Activated CD4-positive, alpha-beta T cell treated with anti-CD3 and anti-CD28 coated beads, Interleukin-2, amount 50 U/mL, for 1 hour (primary cell): ENCODE measurements at places on chromosomes 6 and 20.

GRCh38 chr6:12769556-12770256, 53.1 kb downstream of the PHACTR1 start:
- DNase-seq: no peak

DNA sequence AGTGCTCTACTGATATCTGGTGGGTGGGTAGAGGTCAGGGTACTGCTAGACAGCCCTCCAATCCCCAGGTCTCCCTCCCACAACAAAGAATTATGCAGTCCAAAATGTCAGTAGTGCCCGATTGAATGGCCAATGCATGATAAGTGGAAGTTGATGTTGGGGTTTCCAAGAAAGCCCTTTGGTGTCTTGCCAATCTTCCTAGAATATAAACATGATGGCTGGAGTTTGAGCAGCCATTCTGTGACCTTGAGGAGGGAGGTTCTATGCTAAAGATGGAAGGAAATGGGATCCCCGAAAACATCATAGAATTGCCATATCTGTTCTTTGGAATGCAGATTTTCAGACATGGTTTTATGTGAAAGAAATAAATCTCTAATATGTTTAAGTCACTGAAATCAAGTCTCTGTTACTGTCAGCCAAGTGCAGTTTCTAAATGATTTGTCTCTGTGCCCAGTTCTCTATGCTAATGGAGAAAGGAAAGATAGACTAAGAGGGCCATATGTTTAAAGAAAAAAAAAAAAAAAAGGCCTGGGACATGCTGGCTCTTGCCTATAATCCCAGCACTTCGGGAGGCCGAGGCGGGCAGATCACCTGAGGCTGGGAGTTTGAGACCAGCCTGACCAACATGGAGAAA, 32.8 kb upstream of the PTPN1 start:
- DNase-seq: no peak

DNA sequence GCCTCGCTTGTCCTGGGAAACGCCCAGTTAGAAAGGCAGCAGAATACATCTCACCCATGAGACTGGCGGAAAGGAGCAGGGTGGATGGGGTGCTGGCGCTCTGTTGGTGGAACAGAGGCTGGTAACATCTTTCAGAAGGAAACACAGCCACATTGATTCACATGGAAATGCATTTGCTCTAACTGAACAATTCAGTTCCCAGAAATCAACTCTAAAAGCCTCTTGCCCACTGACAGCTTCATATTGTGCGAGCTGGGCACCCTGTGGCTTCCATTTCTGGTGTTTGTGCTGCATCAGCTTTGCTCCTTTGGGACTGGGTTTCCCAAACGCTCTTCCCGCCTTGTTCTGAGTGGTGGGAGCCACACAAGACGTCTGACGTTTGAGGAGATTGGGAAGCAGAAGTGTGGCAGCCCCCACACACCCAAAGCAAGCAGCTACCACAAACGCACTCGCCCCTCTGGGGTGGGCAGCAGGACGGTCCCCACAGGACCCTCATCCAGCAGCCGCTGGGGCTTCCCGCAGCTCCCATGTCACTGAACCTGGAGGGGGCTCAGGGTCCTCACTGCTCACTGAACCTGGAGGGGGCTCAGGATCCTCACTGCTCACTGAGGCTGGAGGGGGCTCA, 229.5 kb downstream of the ERMARD start:
- no peak for DNase-seq

GRCh38 chr20:63258781-63259180, 4.5 kb upstream of the NKAIN4 start:
- no peak for DNase-seq

GRCh38 chr6:159304641-159305040, 135.4 kb downstream of the FNDC1 start:
- DNase-seq: no peak

DNA sequence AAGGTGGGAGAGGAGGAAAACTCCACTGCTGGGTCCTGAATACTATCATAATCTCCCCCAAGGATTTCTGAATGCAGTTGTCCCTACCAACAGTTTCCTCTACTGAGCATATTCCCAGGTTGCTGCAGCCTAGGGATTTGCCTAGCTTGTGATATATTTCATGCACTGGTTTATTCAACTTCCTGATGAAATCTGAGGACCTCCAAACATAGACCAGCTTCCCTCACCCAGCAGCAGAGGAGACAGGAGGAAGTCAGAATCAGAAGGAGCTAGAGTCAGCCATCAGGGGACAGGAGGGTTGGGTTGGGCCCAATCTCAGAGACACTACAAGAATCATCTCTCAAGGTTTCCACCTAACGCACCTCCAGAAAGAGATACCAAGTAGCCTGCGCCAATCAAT, 138.4 kb upstream of the TOP1 start:
- DNase-seq: no peak

DNA sequence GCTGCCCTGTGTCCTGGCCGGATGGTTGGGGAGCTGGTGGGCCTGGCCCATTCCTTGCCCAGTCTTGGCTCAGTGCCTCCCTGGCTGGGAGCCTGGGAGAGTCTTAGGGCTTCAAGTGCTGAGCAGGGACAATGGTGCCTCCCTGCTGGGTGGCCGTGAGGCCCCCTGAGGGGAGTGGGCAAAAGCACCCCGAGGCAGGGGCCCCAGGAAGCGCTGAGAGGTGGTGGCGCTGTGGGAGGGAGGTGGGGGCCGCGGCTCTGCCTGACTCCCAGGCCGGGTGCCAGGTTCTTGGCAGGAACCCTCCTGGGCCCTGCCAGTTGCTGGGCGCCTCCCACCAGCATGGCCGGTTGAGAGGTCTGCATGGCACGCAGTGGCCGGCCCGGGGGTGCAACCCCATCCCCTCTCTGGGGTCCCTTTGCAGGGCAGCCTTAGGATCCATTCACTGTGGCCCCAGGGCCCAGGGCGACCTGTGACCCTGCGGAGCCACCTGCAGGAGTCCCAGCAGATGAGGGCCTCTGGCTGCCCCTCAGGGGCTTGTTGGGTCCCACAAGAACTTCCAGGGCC, 9.2 kb upstream of the RPS21 start:
- no peak for DNase-seq

GRCh38 chr6:144344646-144345045, 59.5 kb downstream of the UTRN start:
- DNase-seq: no peak

DNA sequence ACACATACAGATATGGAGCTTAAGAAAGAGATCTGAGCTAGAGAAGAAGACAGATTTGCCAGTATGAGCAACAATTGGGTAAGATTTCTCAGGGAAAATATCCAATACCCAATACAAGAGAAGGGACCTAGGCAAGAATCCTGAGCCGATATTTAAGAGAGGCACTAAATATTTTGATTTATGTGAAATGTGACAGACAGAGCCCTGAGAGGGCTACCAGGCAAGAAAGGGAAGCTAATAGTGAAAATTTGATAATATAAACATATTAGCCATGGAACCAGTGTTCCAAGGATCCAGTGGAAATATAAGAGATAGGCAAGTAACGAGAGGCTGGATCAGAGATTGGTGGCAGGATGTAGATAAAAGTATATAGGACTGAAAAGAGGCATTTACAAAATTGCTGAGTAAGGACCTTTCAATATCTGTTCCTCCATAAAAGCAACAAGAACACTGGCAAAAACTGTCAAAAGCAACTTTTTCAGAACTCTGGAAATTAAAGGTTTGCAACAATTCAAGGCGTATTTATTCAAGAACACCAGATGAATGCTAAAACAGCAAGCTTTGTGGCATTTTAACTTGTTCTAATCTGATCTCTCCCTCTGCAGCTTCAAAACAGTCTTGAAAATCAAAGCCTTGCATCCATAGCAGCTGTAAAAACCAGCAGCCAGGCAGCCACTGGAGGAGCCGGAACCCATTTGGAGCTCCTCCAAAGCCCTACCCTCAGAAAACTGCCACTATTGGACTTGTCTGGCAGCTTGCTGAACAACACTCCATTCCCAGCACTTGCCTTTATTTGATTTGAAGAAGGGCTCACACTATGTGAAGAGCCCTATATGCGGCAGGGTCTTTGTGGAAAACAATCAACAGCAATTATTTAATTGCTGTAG, 58.8 kb downstream of the REV3L start:
- DNase-seq: no peak

- no peak for DNase-seq
Observed at GRCh38 chr6:147563472-147563871, 55.0 kb downstream of the SAMD5 start.

- no peak for DNase-seq
Observed at GRCh38 chr6:39806278-39806677, 14.1 kb downstream of the DAAM2 start.

GRCh38 chr6:14791526-14791925, 454.3 kb upstream of the JARID2 start:
- no peak for DNase-seq

DNA sequence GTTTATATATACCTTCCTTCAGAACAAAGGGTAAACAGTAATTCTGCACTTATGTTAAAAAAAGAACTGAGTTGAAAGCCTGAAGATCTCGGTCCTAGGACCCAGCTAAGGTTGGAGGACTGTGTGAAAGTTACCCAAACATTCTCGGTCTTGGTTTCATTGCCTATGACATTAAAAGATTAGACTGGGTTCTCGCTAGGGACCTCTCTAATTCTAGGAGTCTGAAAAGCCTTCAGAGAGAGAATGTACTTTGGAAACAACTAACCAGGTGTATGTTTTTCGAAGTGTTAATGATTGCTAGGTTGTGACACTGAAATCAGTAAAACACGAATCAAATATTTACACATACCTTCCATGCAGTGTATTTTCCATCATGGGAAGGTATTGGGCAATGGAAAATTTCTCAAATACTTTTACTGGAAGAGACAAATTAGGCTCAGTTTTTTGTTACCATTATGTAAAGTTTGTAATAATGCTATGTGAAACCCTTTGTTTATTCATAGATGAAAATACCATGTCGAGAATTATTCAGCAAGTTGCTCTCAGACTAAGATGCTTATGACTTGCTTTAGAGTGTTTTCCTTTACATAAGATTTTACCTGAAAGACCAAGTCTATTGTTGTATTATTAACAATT, 113.7 kb upstream of the LOC128125822 start:
- no peak for DNase-seq

GRCh38 chr6:33827546-33828451, 24.0 kb upstream of the MLN start:
- DNase-seq: no peak

DNA sequence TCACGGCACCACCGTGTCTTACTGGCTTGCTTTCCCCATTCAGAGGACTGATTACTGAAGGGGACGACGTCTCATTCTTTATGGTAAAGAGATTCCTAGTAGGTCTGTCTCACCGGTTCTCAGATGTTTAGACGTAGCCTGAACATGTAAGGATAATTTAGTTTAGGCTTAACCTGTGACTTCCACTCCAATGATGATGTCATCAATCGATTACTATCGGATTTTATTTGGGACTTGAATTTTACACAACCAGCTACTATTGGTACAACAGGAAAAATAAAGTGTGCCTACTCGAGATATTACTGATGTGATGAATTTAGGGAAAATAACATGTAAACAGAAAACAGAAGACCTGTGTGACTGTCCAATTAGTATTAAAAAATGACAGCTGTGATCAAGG, 4.5 kb upstream of the SSR1 start:
- no peak for DNase-seq

DNA sequence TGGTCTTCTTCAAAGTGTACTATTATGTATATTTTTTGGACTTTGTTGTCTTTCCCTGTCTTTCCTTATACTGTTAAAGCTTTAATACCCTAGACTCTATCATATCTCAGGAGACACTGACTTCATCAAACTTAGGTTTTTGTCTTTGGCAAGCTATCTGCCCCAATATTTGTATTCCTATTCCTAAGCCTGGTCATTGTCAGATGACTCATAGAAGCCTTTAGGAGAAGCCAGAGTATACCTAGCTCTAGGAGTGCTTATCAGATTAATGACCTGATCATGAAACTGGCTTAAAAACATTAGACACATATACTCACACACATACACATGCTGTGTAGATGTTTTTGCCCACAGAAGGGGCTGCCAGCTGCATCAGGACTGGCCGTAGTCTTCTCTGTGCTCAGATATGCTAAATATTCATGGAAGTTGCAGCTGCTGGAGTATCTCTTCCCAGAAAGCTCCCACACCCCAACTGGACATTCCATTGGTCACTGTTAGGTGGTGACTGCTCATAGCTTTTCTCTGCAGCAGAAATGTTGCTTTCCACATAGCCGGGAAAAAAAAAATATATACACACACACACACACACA, 102.0 kb downstream of the ANKS1A start:
- no peak for DNase-seq

GRCh38 chr6:134746140-134746539, 203.8 kb downstream of the ALDH8A1 start:
- no peak for DNase-seq

GRCh38 chr6:2073476-2073875, 171.9 kb downstream of the GMDS start:
- no peak for DNase-seq

DNA sequence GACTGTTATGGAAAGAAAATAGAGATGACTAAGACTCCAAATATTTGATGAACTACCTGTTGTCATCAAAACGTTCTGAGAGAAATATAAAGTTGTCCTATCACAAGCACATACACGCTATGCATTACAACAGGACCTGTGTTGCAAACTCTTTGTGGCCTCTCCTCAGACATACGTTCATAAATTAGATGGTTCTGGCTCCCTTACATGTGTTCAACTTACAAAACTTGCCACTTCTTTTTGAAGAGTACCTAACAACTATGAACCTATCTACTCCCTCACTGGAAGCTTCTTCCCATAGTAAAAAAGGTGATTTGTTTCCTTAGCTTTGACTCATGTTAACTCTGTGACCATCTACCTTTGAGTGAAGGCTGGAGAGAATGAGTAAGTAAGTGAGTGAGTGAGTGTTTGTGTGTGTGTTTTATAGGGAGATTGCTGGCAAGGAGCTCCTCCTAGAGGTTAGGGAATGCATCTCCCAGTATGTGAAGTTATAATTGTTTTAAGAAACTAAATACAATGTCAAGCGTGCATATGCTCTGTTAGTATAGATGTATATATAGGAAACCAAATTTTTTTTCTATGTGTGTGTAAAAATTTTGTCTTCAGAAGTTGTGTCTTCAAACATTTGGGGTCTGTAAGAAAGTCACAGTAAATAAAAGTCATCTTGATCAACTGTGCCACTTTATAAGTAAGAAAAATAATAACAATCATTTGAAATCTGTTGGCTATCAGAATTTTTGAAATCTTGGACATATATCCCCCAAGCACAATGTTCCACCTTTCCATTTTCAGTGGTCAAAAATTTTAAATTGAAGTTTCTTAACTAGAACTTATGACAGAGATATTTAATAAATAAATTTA, 1211.1 kb upstream of the GJE1 start:
- DNase-seq: no peak
